ENCODE measurements at places on chromosomes 2 and 18. TPM values are rescaled to one million over a fixed set of nuclear protein-coding genes. Genes with fewer than 3 reads are reported as not detected.
A peak's percentile ranks its signal among the peaks of the same experiment; 100 is the strongest.

DNA sequence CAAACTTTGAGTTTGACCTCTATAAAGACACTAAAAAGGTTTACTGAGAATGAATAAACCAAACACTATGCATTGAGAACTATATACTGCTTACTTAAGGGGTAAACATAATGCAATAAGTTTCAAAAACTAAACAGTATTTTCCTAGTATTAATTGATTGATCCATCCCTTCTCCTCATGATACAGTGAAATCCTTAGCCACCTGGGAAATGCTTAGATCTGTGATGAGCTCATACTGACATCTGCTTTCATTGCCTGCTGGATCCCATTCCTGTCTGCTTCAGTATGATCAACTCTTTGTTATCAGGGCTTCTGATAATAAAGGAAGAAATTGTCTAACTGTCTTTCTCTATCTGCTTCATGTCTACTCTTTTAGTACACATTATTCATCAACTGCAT, 74.9 kb upstream of the UBE2E3 start:
- DNase-seq = no peak

DNA sequence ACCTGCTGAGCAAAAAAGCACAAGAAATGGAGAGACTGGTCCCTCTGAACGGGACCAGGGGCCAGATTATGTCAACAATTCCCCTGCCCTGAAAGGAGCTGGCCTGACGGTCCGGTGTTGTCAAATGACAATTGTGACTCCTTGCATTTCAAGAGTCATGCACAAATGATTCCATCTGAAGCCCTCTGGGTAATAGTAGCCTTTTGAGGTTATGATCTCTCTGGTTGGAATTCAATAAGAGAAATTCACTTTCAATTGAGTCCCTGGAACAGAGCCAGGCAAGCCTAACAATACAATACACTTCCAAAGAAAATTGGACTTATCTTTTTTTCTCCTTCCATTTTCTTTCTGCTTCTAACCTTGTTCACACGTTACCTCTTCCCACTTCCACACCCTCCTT, 116.9 kb downstream of the C1D start:
- no peak for DNase-seq

RAD51AP2 gene
- 0.17 TPM for total RNA-seq

DNA sequence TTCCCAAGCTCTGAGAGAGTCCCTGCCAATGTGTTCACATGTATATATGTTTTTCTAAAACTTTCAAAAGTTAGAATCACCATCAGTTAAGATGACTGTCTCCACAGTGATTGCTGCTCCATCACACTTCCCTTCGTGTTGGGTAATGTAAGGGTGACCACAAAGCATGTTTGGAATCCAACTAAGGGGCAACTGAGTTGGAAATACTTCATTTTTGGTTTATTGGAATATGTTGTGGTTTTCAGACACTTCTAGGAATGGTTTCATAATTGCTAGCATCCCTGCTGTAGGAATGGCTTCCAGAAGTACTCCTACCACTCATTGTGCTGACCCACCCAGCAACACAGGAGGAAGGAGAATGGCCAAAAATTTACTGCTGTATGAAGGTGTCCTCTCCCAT, 212.5 kb upstream of the GULP1 start:
- DNase-seq = peak; percentile 87

DNA sequence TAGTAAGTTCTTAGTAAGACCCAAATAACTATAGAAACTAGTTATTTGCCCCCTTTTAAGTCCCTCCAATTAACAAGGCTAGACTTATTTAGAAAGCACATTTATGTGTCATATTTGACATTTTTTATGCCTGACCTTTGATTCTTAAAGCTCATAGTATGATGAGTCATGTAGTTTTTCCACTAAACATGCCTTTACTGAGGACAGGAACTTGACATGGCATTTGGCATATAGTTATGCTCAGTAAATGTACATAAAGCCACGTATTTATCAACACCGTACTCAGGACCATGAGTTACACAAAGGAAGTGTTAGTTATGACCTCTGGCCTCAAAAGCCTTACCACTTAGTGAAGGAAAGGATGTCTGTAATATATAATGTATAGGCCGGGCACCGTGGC, 78.9 kb downstream of the GNAL start:
- DNase-seq = no peak

DNA sequence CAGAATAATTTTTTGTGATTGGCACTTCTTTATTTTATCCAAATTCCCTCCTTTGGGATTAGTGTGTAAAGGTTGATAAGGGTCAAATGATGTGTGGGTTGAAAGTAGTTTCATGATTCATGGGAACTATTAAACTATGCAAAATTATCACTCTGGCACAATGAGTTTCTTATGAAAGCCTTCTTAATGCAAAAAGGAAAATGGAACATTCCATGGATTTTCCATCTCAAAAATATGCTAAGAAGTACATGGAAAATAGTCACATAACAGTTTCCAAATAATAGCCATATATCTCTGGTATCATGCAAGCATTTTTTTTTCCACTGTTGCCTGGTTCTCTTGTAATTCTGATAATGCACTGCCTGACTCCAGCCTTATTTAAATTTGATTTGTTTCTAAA, 639.7 kb downstream of the NR4A2 start:
- no peak for DNase-seq

DNA sequence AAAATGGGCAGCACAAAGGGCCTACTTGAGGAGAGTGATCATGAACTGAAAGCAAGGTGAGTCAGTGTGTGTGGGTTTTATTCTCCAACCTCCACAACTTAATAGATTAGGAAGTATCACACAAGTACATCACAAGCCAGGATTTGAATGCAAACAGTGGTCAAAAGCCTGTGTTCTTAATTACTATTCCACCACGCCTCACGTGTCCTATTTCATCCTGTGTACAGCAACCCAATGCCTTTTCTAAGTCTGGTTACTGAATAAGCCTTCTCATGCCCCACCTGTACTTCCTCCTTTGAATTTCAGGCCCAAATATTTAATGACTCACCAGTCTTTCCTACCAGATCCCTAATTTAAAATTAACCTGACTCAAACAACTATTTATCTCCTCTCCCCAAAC, 755.7 kb upstream of the SLC8A1 start:
- no peak for DNase-seq

DNA sequence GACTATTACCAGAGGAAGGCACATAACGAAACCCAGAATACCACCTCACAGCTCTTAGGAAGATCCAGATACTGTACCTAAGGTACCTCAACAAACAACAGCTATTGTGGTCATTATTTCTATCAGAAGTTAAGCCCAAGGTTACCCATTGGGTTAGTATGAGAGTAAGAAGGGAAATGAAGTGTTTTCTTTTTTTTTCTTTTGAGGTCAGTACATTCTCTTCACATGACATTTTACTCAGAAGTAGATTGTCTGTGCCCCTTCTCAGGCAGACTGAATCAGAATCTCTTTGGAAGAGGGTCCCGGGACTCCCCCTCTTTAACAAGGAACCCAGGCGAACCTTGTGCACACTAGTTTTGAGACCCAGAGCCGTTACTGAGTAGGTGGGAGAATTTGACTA, 233.7 kb upstream of the CXCR4 start:
- no peak for DNase-seq

- DNase-seq = peak; percentile 47
These were observed 101.7 kb downstream of the TTC32 start for GRCh38 chr2:19799881-19800780.

DNA sequence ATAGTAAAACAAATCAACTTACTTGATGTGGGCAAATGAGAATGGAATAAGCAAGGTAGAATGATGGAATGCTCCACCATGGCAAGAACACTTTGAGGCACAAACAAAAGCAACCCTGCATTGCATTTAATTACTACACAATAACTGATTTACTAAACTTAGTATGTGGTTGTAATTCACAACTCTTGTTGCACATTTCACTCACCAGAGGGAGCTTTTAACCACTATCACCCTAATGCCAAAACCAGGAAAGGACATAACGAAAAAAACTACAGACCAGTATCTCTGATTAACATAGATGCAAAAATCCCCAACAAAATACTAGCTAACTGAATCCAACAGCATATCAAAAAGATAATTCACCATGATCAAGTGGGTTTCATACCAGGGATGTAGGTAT, 659.8 kb downstream of the CPS1 start:
- DNase-seq = no peak

- peak; percentile 100 for DNase-seq
These were observed 55.9 kb upstream of the CTLA4 start for GRCh38 chr2:203811491-203812221.

DNA sequence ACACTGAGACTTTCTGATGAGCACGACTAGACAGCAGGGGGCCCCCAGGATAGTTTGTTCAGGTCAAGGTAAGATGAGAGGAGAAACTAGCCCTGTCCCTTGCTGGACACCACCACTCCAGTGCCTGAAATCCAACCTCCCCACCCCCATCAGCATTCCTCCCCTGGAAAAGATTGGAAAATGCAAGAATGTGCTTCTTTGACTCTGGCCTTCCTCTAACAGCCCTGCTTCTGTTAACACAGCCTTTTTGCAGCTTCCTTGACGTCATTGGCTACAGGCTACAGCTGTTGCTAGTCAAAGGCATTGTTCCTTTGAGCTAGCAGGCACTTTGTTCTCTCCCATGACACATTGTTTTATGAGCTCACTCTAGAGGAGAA, 20.1 kb upstream of the LTBP1 start:
- no peak for DNase-seq

All from A172 (cell line).